Activated CD4-positive, alpha-beta T cell treated with anti-CD3 and anti-CD28 coated beads, Interleukin-2, Interleukin-6, amounts not matched to agents 100 ng/mL and 50 ng/mL, durations not matched to agents 16 hours and 8 hours (primary cell): ENCODE measurements at places on chromosomes 2 and 18.

- no peak for DNase-seq
Observed at GRCh38 chr2:1814061-1814460, 69.7 kb upstream of the PXDN start.

DNA sequence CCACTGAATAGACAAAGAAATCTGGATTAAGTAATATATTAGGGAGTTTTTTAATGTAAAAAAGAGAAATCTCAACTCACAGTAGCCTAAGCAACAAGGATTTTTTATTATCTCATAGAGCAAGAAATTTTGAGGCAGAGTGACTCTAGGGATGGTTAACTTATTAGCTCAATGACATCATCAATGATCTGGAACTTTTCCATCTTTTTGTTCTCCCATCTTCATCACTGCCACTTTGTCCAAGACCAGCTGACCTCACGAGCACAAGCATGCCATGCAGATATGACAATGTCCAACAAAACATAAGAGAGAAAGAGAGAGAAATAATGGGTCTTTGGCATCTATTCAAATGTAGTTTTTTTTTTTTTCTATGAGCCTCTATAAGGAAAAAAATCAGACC lies 211.8 kb upstream of the RND3 start:
- no peak for DNase-seq

- DNase-seq, result peak; percentile 69
Observed at GRCh38 chr2:239339726-239340601, 60.9 kb downstream of the HDAC4 start.

- DNase-seq, result peak; percentile 30
Observed at GRCh38 chr2:12861344-12861930, 144.7 kb downstream of the TRIB2 start.

DNA sequence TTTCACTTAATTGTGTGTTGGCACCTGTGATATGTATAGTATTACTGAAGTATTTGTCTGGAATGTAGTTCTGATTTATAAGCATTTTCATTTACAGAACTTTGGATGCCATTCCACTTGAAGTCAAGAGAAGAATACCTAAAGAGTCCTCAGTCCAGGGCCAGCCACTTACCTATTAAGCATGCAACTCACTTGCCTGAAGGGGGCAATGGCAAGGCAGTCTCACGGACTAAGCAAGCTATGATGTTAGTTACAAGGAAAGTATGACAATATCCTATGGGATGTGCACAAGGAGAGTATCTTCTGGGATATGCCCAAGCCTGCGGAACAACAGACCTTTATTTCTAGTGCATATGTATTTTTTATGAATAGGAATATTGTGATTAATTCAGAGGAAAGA lies 369.4 kb upstream of the GCFC2 start:
- DNase-seq, result no peak

GRCh38 chr2:126851756-126852155 lies 46.9 kb upstream of the TEX51 start:
- no peak for DNase-seq

DNA sequence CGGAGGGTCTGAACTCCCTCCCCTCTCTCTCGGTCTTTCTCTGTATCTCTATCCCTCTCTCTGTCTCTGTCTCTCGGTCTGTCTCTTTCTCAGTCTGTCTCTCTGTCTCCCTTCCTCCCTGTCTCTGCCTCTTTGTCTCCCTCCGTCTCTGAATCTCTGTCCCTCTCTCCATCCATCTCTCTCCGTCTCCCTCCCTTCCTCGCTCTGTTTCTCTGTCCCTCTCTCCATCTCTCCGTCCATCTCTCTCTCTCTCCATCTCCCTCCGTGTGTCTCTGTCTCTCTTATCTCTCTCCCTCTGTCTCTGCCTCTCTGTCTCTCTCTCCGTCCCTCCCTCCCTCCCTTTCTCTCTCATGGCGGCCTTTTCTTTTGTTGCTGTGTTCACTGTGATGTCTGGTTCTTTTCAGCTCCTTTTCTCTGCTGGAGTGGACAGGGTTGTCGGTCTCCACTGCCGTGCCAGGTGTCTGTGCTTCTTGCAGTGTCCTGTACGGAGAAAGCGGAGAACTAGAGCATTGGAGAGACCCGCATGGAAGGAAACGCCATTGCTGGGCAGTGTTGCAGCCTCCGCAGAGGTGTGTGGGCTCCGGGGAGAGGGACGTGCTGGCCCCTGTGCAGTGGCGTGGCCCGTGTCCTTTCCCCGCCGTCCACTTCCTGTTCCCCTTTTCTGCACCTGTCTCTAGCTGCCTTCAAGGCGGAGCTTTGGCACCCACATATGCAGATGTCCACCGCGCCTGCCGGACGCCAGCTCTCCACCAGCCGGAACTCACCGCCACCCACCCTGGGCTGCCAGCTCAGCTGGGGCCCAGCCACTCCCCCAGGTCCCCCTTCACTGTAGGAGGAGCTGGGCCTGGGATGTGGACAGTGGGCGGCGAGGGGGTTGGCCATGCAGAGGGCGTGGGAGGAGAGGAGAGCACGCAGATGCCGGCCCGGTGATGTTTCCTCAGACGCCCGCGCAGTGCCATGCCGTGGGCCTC lies 113.1 kb downstream of the NFATC1 start:
- no peak for DNase-seq

- DNase-seq, result no peak
Observed at GRCh38 chr2:138974651-138975050, 194.5 kb upstream of the NXPH2 start.

GRCh38 chr18:48983793-48984437 lies 33.1 kb upstream of the SMAD7 start:
- no peak for DNase-seq

DNA sequence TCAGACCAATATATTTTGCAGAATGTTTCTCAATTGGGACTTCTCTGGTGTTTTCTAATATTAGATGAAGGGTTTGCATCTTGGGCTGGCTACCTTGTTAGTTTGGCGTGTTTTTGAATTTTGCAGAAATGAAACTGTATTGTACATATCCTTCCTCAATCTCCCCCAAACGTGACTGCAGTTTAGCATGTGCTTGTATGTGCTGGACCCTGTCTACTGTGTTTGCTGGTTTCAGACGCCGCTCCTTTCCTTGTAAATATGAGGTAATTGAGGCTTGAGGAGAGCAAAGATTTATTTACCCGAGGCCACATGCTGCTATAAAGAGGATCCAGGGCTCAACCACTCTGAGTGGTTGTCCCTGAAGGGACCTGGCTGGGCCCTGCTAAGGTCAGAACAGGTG lies 57.2 kb downstream of the NGEF start:
- DNase-seq, result no peak

GRCh38 chr2:231613663-231614558 lies 21.2 kb downstream of the TEX44 start:
- peak; percentile 89 for DNase-seq

DNA sequence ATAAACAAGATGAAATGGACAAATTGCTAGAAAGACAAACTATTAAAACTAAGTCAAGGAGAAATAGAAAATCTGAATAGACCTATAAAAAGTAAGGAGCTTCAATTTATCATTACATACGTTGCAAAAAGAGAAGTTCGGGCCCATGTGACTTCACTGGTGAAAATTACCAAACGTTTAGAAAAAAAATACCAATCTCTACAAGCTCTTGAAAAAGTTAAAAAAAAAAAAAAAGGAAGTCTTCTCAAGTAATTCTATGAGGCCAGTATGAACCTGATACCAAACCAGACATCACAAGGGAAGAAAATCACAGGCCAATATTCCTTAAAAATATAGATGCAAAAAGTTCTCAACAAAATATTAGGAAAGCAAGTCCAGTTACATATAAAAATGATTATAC lies 20.2 kb upstream of the ACVR2A start:
- DNase-seq, result no peak

- DNase-seq, result no peak
Observed at GRCh38 chr2:156221703-156222102, 110.8 kb downstream of the NR4A2 start.

DNA sequence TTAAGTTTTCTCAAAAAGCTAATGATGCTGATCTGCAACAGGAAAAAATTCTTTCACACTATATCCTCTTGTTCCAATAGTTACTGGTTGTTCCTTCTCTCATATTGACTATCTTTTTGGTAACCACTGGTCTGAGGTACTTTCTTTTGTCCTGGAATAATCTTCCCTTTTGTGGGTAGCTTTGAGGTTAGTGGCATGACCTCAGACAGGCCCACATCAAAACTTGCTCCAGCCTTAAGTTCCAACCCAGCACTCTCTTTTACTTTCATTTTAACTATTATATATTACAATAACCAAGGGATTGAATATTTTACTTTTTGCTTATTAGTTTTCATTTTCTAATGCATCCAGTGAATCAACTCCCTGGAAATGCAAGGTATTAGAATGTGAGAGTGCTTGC lies 9.5 kb downstream of the REG1A start:
- DNase-seq, result no peak

GRCh38 chr2:201952187-201952586 lies 81.5 kb upstream of the FZD7 start:
- DNase-seq, result no peak

DNA sequence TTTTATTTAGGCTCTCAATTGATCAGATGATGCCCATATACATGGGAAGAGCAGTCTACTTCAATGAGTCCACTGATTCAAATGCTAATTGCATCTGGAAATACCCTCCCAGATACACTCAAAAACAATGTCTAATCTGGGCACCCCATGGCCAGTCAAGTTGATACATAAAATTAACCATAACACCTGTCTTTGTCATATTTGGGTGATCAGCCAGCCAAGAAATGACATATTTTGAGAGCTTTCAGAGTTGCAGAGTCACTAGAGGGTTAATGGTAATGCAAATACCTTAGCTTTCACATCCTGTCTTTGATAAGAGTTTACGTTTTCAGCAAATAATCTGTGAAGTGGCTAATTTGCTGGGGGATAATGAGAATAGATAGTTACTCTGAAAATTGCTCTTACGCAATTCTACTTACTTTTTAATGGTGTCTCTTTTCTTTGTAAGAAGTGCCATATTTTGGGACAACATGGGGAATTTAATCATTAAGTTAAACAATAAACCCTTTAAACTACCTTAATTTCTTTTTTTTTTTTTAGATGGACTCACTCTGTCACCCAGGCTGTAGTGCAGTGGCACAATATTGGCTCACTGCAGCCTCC lies 49.1 kb downstream of the CCDC195 start:
- DNase-seq, result no peak

GRCh38 chr2:11495844-11496681 lies 30.1 kb upstream of the E2F6 start:
- no peak for DNase-seq

GRCh38 chr18:42915299-42915698 lies 200.2 kb downstream of the RIT2 start:
- DNase-seq, result no peak

DNA sequence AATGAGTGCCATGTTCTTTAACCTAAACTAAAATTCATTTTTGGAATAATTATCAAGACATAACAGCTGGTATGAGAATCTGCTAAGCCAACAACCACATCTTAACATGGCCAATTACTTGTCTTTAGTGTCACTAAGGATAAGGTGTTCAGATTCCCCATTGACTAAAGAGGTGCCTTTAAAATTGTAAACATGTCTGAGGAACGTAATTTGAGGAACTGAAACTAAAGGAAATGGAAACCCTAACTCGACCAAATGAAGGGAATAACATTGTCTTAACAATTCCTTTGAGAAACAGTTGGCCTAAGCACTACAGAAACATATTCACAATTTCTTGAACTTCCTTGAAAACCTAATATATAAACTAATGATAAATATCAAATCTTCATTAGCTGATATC lies 355.4 kb upstream of the GULP1 start:
- DNase-seq, result no peak

DNA sequence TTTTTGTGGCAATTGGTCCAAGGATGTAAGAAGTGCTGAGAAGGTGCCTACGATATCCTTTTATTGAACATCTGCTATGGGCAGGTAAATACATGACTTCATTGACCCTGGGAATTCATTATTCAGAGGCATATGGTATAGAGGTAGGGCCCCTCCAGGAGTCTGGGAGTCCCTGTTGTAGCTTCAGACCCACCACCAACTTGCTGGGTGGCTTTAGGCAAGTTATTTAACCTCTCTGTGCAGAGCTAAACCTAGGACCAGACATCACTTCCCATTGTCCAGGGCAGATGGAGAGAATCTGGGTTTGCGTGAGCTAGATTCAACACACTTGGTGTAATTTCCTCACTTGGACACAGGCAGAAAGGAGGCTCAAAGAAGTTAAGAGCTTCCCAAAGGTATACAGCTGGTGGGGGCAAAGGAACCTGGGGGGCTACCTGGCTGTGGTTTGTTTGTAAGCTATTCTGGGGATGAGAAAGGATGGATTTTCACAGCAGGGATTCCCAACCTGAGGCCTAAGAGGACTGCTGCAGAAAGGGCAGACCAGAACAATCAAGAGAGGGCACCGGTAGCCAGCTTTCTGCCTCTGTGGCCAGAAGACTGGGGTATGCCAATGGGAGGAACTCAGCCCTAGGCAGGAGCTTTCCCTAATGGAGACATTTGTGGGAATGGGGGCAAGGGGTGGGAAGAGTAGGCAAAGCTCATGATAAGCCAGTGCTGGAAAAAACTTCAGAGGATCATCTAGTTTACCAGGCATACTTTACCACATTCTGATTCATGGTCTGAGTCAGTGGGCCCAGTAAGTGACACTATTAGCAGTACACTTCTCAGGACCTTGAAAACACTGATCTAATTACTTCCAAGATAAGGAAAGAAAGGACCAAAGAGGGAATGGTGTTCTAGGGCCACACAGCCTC lies 102.7 kb upstream of the SMAD2 start:
- DNase-seq, result no peak

DNA sequence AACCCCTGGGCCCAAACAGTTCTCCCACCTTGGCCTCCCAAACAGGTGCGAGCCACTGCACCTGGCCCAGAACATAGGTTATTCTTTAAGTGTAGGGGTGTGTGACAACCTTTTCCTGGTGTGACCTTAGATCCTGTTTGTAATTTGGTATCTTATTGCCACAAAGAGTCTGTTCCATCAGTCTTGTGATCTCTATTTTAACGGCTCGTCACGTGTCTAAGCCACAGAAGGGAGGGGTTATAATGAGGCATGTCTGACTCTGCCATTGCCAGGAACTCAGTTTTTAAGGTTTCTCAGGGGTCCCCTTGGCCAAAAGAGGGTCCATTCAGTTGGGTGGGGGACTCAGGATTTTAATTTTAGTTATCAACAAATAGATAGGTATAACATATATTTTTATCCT lies 4.4 kb upstream of the ALS2 start:
- no peak for DNase-seq

DNA sequence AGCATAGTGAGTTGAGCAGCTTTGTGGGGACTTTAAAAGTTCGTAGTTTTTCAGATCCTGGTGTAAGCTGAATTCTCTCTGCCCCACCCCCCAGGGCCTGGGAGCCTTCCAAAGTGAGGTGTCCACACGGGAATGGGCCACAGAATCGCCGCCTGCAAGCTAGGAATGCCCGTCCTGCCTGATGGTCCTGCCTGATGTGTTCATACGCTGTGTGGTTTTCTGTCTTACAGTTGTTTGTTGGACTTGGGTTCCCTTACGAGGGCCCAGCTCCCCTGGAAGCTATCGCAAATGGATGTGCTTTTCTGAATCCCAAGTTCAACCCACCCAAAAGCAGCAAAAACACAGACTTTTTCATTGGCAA lies 158.7 kb downstream of the MGAT5 start:
- no peak for DNase-seq
